WERI-Rb-1 (cell line): ENCODE measurements at places on chromosomes 3 and 15.

DNA sequence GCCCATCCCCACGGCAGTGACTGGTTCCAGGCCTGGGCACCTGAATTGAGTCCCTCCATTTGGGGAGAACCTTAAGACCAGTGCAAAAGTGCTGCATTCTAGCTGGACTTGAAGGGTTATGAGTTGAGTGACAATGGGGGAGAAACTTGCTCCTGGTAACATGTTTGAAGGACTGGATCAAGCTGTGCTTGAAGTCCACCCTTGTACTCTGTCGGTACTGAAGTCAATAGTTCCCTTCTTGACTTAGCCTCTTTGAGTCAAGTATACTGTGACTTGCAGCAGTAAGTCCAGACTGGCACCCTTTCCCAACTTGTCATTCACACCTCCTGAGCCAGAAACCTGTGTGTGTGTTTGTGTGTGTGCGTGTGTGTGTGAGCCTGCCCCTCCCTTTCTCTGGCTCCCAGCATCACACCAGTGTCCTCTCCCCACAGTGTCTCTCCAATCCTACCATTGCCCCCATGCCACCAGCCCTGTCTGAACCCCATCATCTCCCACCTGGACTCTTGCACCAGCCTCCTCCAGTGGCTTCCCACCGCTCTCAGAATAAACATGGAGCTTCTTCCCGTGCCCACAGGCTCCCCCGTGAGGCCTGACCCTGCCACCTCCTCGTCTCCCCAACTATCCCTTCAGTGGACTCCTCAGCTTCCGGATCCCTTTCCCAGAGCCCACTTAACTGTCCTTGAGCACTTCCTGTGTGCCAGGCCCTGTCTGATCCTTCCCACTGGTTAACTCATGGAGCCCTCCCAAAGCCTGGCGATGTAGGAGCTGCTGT is 10.2 kb upstream of the FBLN2 start:
- no peak for DNase-seq

DNA sequence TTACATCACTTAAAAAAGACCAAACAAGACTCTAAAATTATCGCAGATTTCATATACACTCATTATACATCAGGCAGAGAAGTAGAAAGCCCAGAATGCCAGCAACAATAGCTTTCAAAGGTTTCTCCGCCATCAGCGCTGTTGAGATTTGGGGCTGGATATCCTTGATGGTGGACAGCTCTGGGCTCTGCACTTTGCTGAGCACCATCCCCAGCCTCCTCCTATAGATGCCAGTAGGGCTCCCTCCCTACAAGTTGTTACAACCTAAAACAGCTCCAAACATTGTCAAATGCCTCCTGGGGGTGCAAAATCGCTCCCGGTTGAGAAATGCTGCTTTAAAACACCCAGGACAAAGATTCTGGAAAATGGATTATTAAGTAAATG is 73.5 kb downstream of the ATP10A start:
- no peak for DNase-seq

DNA sequence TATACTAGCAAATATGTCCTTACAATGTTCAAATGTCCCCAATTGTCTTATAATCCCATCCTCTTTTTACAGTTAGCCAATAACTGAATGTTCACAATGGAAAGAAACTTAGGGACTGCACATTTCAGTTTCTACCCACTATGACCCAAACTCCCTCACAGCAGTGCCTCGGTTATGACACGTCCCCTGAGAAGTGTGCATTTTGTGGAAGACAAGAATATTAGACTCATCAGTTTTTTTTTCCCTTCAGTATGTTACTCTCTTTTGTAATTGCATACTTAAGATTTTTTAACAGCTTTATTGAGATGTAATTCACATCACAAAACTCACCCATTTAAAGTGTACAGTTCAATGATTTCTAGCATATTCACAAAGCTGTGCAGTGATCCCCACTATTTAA is 64.8 kb downstream of the IGF2BP2 start:
- DNase-seq: no peak

DNA sequence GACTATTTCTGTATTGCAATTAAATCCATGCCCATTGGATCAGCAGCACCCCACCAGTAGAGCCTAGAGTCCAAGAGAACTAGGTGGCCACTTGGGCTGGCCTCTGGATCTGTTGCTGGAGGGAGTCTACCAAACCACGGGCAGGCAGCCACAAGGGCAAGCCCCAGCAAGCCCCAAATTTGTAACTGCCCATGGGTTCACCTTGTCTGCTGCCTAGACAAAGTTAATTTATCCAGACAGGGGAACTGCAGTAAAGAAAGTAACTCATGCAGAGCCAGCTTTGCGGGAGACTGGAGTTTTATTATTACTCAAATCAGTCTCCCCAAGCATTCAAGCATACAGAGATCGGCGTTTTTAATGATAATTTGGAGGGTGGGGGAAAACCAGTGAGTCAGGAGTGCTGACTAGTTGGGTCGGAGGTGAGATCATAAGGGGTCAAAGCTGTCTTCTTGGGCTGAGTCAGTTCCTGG is 74.0 kb upstream of the TERB2 start:
- no peak for DNase-seq

DNA sequence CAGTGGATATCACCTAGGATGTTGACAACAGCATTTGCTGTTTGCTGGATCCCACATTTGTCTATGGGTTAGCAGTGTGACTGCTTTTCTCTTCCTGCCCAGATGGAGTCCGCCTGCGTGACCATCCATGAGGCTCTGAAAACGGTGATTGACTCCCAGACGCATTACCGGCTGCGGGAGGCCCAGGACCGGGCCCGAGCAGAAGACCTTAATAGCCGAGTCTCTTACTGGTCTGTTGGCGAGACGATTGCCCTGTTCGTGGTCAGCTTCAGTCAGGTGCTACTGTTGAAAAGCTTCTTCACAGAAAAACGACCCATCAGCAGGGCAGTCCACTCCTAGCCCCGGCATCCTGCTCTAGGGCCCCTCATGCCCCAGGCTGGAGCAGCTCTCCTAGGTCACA is 11.0 kb downstream of the TMED3 start:
- DNase-seq: no peak

GRCh38 chr15:31792611-31793199 is 237.6 kb upstream of the CHRNA7 start:
- DNase-seq: no peak

- DNase-seq: no peak
These were observed 151.9 kb upstream of the UBE2E1 start for GRCh38 chr3:23653647-23654525.

DNA sequence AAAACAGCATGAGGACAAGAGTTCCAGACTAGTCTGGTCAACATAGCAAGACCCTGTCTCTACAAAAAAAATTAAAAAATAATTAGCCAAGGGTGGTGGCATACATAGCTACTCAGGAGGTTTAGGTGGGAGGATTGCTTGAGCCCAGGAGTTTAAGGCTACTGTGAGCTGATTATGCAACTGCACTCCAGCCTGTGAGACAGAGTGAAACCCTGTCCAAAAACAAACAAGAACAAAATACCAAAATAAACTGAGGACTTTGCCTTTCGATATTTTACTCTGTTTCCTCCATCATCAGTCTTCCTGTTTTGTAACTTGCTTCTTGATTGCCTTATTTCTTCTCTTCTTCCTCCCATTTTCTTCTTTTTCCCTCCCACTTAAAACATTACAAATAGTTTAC is 504.4 kb downstream of the ROBO1 start:
- DNase-seq: no peak

DNA sequence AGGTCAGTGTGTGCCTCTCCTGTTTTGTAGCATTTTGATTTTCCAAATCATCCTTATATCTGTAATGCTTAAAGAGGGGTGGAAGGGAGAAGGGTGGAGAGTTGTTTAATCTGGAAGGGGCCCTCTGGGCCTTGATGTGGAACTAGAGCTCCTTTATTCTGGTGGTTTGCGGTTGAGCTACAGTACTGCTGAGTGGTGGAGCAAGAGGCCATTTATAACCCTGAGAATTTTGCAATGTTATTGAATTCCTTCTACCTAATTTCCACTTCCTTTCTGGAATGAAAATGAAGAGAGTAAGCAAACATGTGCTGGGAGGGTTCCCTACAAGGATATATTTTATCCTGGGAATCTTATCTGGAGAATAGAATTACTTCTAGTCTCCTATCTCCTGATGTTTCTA is 35.3 kb upstream of the TUBGCP5 start:
- DNase-seq: no peak

- no peak for DNase-seq
These were observed 342.8 kb downstream of the ERC2 start for GRCh38 chr3:56125358-56126005.

DNA sequence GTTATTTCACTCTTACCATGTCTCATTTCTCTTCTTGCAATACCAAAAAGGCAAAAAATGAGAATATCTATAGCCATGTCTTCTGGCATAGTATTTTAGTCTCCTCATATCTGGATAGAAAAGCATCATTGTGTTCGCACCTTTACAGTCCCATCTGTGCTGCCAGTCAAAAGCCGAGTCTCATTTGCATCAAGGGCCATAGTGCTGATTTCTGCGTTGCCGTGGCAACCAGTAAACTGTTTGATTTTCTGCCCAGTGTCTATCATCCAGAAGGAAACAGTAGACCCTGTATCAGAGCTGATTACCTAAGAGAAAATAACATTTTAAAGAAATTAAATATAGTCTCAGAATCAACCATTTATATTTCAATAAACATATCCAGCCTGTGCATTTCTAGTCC is 86.1 kb upstream of the SERPINI2 start:
- no peak for DNase-seq

DNA sequence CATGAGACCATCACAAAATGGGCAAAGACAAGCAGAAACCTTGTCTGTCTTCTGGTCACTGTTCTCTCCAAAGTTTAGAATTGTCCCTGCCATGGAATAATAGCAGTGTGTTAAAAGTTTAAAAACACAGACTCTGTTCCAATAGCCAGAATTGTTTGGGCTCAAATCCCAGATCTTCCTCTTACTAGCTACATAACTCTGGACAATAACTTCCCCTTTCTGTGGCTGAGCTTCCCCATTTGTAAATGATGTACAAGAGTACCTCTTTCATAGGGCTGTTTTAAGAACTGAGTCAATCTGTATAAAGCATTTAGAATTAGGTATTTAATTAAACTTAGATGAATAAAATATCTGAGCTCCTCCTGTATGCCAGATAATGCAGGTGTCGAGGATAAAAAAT is 623.0 kb downstream of the NTRK3 start:
- no peak for DNase-seq

GRCh38 chr3:170421111-170421641 is 2.5 kb downstream of the CLDN11 start:
- no peak for DNase-seq

- no peak for DNase-seq
These were observed 316.6 kb upstream of the UBE2E2 start for GRCh38 chr3:22886439-22887068.

- DNase-seq: no peak
These were observed 601.0 kb downstream of the MECOM start for GRCh38 chr3:169062501-169062900.
